NCI-H1436 treated with DMSO at 0.1 percent for 48 hours (cell line): ENCODE measurements at places on chromosomes 16 and 17.

DNA sequence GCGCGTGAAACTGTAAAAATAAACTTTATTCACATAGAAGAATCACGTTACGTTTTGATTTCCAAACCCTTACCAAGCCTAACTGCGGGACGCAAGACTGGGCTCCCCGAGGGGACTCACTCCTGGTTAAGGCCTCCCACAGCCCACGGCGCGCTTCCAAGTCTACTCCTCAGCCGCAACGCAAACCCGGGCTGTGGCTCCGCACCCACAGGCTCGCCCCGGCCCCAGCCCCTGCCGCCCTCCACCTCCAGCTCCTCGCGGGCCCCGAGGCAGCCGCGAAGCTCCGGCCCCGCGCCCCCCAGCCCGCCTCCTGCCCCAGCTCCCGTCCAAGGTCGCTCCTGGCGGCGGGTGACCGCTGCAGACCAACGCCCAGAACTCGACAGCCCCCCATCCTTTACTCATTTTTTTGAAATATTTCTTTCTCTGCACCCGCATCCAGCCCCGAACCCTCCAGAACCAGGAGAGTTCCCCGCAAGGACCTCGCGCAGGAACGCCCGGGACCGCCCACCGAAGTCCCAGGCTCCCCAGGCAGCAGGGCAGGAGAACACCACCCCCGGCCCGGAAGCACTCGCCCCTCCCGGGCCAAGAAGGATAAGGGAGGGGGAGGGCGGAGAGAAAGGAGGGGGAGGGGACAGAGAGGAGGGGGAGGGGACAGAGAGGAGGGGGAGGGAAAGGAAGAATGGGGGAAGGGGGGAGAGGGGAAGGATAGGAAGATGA lies 912 bp downstream of the USP22 start:
- DNase-seq, result peak; percentile 45

DNA sequence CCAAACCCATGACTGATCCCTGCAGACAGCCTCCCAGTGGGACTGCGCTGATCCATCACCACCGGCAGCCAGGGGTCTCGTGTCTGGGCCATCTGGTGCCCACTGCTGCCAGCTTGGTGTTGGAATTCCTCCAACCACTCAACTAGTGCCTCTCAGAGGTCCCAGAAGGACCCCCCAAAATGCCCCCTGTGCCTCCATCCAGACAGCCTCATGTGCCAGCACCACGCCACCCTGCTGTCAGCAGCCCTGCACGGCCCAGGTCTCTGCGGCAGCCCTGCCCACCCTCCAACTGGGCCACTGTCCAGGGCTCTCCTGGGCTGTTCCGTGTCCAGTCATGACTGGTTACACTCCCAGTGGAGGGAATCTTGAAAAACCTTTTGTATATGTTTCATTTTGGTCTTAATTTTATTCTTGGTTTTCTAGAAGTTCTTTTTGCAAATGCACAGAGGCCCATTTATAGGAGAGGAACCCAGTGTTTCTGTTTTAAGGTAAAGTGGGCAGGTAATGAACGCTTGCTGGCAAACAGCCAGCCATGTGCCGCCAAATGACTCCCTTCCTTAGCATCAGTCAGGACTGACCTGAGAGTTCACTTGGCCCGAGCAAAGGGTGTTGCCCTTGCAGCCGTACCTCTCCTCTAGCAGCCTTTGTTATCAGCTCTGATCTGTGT lies 34.6 kb downstream of the GRIN2C start:
- DNase-seq, result no peak

GRCh38 chr16:27725236-27726000 lies 175.5 kb downstream of the KATNIP start:
- DNase-seq, result no peak

- DNase-seq, result no peak
These were observed 272.2 kb downstream of the CDH8 start for GRCh38 chr16:61763991-61764390.

DNA sequence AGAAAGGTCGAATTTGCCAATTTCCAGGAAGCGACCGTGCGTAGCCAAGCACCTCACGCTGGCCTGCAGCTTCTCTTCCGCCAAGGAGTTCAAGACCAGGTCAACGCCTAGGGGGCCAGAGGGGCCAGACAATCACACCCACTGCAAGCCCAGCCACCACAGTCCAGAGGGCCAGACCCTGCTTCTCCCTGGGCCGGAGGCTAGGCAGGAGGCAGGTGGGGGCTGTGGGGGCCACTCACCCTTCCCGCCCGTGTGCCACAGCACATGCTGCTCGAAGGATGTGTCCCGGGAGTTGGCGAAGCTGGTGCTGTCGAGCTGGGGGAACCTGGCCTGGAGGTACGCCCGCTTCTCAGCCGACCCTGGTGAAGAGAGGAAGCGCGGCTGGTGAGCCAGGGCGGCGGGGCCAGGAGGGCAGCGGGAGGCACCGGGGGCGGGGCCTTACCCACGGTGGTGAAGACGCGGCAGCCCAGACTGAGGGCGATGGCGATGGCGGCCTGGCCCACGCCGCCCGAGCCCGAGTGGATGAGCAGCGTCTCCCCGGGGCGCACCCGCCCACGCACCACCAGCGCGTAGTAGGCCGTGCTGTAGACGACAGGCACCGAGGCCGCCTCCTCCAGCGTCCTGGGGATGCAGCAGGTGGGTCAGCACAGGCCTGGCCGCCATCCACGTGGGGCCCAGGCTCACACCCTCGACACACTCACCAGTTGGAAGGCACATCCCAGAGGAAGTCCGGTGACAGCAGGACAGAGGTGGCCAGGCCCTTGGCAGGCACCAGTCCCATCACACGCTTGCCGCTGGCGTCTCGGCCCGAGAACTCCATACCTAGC lies 14.3 kb downstream of the FASN start:
- DNase-seq, result no peak

DNA sequence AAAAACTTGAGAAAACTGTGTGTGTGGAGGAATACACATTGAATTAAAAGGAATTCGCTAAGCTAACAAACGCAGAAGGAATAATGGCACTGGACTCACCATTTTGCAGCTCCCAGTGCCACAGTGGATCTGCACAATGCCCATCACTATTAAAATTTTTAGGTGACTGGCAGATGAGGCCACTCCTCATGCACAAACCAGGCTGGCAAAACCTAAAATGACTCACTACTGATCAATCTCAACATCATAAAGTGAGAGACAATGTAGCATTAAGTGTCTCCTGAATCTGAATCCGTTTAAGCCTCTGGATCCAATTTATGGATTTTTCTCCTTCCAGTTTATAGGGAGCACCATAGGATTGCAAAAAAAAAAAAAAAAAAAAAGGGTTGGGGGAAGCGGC lies 20.6 kb downstream of the MYH10 start:
- DNase-seq, result no peak

DNA sequence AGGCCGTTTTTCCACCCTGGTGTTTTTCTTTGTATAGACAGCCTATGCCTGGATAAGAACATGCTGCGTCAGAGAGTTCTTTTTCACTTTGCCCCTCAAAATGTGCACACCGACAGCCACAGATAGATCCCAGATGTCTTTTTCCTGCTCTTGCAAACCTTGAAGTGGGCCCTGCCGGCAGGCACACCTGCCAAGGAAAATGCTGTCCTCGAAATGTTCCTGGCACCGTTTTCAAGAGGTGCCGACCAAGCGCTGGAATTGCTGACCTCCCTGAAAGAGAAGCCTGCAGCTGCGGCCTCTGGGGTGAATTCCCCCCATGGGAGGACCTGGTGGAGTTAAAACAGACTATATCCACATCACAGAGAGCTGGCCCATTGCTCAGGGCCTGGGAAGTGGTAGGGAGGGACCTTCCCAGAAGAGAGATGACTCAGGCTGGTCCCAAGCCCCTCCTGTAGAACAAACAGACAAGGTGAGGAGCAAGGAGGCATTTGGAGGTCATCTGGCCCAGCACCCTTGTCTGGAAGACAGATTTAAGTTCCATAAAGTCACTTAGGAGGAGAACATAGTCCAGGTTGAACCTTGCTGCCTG lies 668.1 kb downstream of the MAF start:
- DNase-seq, result no peak

DNA sequence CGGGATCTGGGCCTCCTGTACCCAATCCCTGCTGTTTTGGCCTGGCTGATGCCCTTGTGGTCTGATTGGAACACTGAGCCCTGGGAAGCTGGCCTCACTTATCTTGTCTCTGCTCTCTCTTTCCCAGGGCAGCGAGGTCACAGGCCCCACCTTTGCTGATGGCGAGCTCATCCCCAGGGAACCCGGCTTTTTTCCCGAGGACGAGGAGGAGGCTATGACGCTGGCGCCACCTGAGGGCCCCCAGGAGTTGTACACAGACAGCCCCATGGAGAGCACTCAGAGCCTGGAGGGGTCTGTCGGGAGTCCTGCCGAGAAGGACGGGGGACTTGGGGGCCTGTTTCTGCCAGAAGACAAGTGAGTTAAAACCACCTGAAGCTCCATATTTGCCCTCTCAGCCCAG lies 126.0 kb downstream of the RAB11FIP4 start:
- DNase-seq, result no peak

DNA sequence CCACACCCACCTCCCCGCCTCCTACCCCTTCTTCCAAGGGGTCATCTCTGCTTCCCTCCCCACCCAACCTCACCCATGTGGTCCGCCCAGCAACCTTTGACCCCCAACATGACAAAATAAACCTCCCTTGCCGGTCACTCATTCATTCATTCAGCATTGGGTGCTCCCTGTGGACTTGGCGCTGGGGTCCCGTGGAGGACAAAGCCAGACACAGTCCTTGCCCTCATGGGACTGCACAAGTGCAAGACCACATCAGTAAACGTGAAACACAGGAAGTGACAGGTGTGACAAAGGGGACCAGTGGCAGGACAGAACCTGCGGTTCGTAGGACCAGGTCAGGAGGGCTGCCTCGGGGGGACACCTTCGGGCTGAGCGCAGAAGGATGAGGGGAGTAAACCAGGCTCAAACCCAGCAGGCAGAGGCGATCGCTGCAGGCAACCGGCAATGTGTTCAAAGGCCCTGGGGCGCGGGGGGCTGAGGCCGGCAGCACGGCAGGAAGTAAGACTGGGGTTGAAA lies 185.4 kb downstream of the SEC14L1 start:
- no peak for DNase-seq

GRCh38 chr17:55325406-55325805 lies 60.6 kb downstream of the HLF start:
- DNase-seq, result no peak

GRCh38 chr16:60091529-60091928 lies 1357.4 kb upstream of the GOT2 start:
- DNase-seq, result no peak

DNA sequence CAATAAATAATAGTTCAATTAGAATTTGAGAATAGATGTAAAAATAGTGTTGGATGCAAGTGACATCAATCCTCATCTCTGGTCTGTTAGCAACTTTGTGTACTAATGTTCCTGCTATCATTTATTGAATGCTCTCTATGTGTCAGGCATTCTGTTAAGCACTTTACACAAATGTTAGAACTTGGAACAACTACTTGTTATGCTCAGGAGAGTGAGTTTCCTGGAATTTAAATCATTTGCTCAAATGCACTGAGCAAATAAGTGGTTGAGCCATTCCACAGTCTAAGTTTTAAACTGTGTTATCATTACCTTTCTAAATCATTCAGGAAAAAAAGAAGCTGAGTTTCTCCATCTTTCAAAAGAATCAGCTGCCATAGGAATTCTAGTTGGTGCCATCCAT lies 1327.3 kb upstream of the GOT2 start:
- no peak for DNase-seq

DNA sequence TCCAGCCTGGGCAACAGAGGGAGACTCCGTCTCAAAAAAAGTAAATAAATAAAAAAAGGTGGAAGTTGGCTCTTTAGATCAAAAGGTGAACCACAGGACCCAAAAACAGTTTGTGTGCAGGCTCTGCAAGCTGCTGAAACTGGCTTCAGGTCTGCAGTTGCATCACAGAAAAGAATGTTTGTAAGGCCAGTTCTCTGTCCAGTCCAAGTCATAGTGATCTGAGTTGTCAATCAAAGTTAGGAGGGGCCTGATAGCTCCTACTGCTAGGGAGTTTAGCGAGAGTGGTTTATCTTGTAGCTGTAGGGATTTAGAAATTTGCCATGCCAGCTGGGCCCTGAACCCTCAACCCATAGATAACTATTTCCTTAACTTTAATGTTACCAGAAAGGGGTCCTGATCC lies 101.2 kb upstream of the CACNG5 start:
- no peak for DNase-seq

GRCh38 chr16:70725912-70726828 lies 40.3 kb upstream of the MTSS2 start:
- no peak for DNase-seq

DNA sequence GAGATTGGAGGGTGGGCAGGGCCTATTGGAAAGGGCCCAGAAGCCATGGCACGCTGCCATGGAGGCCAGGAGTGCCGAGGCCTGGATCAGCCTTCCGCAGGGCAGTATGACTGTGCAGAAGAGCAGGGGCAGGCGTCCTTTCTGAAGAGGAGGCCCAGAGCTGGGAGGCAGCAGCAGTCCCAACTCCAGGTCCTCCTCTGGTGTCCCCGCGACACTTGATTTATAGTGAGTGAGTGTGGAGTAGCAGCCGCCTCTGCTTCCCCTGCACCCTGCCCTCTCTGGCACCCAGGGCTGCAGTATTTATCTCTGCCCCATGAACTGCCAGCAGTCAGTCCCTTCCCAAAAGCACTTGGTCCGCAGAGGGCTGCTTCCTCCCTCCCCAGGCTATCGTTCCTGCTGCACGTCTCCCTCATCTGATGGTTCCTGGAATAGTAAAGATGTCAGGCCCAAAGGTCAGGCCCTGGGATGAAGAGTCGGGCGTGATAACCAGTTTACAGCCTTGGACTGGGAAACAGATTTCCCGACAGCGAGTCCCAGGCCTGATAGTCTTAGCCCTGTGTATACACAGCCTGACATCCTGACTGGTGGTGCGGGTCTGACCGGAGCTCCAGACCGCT lies 32.9 kb downstream of the PGS1 start:
- DNase-seq, result no peak

DNA sequence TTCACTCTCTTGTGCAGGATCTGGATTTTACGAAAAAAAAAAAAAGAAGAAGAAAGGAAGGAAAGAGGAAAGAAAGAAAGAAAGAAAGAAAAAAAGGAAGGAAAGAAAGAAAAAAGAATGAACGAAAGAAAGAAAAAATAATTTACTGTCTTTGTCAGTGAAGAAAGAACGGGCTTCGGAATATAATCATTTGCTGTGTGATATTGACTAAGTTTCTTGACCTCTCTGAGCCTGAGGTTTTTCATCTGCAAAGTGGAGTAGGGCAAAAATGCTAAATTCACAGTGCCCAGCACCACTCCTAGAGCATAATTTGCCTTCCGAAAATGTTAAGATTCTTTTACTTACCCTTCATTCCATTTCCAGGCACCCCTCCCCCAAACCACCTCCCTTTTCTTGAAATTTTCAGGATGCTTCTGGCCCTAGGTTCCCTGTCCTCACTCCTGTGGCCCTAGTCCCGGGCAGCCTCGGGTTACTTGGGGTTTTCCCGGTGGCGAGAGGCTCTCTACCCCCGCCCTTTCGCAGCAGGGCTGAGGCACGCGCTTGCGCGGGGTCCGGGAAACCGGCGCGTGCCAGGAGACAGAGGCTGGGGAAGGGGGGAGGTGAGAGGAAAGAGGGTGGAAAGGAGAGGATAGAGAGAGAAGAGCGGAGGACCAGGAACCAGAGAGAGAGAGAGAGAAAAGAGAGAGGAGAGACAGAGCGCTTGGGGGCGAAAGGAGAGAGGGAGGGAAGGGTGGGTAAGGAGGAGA lies at the start of gene CNTNAP1:
Gene CNTNAP1, plus strand, starts transcription at position 556 of the 746 bp plus-strand sequence. CDS start 299 bp downstream, outside the sequence.
- DNase-seq, result no peak
